ENCODE measurements at places on chromosomes 2 and 18.

DNA sequence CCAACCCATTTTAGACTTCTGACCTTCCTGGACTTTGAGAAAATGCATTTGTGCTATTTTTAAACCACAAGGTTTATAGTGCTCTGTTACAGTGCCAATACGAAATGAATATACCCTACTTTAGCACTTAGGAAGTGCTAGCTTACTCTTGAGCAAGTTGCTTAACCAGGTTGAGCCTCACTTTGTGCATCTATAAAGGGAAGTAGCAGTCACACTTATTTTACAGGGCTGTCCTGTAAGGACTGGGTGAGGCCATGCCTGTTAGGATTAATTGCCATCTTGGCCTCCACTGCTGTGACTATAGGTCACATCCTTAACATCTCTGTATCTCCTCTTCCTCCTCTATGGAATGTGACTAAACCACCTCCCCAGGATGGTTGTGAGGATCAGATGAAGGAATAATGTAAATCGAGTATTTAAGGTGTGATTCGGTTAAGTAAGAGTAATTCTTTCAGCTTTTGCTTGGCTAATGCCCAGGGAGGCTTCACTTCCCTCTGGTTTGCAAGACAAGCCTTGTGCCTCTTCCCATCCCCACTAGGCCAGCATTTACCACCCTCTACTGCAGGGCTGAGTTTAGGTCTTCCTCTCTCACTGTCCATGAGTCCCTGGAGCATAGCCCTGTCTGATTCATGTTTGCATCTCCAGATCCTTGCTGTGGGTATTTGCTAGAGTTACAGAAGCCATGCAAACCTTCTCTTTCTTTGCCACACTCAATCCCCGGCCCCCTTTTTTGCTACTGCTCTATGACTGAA, 341.2 kb downstream of the ZNF521 start:
- no peak for DNase-seq

DNA sequence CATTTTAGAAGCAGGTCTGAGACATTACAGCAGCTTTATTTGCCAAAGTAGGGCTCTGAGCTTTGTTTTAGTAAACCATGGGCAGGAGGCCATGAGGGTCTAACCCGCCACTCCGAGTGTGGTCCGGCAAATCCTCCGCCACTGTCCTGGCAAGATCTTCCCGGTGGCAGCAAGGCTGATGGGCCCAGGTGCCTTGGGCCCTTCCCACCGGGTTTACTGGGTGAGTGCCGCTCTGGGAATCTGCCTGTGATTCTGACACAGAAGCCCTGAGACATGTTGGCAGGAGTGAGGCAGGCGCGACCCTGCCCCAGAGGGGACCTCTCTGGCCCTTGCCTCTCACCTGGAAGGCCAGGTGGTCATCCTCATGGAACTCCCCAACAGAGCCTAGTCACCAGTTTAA, 29.9 kb downstream of the MTERF4 start:
- DNase-seq: no peak

DNA sequence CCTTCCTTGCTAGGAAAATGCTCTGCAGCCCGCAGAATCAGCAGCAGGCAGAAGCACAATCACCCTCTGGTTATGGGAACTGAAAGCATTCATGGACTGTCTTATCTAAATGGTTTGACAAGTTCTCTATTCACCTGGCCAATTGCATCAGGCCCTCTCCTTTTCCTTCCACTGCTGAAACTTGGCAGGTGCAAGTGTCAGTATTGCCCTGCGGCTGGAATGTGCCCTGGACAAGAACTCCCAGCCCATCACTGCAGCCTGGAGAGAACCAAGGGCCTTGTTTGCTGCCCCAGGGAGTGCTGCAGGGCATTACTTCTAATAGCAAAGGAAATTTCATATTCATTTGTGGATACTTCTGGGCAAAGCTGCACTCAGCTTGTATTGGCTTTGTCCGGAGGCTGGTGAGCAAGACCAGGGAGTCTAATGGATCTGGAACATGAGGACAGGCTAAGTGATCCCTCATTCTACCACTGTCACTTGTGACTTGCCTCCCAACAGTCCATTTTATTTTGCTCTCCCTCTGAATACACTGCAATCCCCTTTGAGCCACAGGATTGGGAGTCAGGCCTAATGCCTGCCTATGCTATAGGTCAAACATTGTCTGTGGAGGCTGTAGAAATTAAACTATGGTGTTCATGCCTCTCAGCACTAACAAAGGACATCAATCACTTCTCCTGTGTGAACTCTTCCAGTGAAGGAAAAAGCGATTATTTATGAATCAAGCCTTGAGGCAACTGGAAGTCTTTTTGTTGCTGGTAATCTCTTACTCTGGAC, 116.9 kb downstream of the LYPD6B start:
- DNase-seq: no peak

- DNase-seq: no peak
Measured at GRCh38 chr2:236574424-236575145, 5.0 kb downstream of the ACKR3 start.

DNA sequence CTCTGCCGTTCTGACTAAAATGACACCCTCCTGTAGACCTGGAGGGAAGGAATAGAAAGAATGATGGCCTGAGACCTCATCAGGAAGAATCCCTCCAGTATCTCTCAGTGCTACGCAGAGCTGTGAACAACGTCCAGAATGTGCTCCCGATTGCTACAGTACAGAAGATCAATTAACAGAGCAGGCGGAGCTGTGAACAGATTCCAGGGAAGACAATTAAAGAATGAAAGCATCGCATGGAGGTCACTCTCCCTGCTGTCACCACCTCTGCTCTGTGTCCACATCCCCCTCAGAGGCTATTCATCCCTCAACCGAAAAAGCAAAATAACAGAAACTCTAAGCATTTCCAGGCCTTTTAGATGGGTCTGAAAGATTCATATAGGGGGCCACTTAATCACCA, 481.0 kb downstream of the EIPR1 start:
- DNase-seq: no peak
